ENCODE measurements at places on chromosomes 2 and 18.

GRCh38 chr2:128980475-128980874 is 661.8 kb upstream of the HS6ST1 start:
- no peak for DNase-seq

- DNase-seq: no peak
Measured at GRCh38 chr2:137927846-137928245, 36.4 kb upstream of the HNMT start.

DNA sequence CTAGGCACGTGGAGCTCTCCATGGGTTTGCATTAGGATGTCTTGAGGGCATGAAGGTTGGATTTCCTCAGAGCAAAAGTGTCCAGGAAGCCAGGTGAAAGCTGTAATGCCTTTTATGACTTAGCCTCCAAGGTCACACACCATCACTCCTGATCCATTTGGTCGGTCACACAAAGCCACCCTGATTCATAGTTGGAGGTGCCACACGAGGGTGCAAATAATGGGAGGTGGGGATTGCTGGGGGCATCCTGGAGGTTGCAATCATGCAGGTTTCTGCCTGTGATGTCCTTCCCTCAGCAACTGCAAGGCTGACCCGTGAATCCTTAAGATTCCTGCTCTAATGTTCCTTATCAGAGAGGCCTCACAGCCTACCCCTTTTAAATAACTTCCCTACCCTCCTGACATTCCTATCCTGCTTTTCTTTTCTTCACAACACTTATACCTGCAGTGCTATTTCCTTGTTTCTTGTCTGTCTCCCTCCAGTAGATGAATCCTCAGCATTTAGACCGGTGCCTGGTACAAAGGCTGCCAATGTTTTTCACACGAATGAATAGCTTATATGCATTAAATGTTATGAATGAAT is 97.1 kb downstream of the LIPG start:
- DNase-seq: no peak

DNA sequence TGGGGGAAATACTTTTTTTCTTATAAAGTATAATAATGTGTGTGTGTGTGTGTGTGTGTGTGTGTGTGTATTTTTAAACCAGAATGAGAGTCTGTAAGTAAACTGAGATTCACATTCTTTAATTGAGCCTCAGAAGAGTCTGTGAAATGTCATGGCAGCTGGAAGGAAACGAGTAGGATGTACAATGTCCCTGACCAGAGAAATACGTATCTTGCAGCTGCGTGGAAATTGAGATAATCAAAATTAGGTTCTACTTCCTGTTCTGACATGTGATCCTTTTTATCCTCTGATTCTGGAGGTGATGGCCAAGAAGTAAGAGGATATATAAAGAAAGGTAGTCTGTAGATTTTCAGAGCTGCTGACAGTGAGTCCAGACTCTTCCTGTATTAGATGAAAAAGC is 50.0 kb downstream of the SH3RF3 start:
- DNase-seq: no peak

- DNase-seq: no peak
Measured at GRCh38 chr2:157439824-157440186, 4.1 kb downstream of the CYTIP start.

GRCh38 chr2:70103531-70104061 is 16.3 kb downstream of the PCBP1 start:
- DNase-seq: no peak

DNA sequence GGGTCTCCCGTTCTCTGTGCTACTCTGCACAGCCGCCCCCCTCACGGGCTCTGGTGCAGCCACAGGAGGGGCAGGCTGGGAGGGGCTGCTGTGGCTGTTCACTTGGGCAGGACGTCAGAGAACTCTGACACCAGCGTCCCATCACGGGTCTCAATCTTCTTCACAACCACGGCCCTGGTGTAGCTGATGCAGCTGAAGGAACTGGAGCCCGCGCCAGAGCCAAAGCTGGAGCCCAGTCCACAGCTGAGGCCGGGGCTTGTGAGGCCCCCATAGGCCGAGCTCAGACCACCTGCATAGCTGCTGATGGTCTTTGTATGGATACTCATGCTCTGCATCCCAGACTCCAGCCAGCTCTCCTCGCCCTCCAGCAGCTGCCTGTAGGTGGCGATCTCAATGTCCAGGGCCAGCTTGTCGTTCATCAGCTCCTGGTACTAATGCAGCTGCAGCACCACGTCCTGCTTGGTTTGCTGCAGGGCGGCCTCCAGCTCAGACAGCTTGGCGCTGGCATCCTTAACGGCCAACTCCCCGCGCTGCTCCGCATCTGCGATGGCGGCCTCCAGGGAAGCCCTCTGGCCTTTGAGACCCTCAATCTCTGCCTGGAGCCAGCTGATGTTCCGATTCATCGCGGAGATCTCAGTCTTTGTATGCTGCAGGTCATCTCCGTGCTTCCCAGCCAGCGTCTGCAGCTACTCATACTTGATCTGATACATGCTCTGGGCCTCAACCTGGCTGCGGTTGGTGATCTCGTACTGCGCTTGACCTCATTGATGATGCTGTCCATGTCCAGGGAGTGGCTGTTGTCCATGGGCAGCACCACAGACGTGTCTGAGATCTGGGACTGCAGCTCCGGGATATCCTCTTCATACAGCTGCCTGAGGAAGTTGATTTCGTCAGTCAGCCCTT is 7.4 kb upstream of the DUSP19 start:
- peak; percentile 84 for DNase-seq

GRCh38 chr2:120258196-120258595 is 5.5 kb downstream of the RALB start:
- DNase-seq: no peak

DNA sequence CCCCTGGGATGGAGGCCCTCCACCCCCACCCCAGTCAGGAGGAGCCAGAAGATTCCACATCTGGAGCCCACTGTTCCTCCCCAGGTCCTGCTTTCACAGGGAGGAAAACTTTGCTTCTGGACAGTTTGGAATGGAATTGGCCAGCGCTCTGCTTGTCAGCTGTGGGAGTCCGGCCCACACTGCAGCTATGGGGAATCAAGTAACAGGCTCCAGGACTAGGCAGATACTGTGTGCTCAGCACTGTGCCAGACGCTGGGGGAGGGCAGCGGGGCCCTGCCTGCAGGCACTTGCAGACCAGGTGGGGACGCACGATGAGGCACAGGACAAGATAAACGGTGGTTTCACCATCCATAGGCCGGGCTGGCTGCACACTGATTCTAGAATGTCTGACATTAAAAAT is 114.0 kb downstream of the STPG4 start:
- no peak for DNase-seq

DNA sequence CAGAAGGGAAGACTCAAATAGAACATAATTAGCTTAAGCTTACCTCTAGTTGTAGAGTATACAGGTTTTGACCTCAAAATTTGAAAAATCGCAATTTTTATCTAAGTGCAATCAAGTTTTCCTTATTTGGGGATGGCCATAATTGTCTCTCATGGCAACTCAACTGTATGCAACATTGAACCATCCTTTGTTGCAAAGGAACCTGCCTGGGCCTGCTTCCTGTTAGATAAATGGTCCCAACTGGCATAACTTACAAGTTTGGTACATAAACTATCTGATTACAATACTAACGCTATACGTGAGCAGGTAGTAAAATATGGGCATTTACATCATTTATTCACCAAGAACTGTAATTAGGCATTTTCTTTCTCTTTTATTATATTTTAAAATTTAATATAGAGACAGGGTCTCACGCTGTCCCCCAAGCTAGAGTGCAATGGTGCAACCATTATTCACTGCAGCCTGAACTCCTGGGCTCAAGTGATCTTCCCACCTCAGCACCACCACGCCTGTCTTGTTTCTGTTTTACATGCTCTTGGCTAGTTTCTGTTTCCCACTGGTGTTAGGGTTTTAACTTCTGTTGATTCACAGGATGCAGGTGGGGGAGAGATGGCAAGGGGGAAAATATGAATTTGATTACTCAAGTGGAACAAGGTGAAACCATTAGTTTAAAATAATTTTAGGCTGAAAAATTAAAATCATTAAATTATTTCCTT is 55.3 kb upstream of the B3GNT2 start:
- no peak for DNase-seq

DNA sequence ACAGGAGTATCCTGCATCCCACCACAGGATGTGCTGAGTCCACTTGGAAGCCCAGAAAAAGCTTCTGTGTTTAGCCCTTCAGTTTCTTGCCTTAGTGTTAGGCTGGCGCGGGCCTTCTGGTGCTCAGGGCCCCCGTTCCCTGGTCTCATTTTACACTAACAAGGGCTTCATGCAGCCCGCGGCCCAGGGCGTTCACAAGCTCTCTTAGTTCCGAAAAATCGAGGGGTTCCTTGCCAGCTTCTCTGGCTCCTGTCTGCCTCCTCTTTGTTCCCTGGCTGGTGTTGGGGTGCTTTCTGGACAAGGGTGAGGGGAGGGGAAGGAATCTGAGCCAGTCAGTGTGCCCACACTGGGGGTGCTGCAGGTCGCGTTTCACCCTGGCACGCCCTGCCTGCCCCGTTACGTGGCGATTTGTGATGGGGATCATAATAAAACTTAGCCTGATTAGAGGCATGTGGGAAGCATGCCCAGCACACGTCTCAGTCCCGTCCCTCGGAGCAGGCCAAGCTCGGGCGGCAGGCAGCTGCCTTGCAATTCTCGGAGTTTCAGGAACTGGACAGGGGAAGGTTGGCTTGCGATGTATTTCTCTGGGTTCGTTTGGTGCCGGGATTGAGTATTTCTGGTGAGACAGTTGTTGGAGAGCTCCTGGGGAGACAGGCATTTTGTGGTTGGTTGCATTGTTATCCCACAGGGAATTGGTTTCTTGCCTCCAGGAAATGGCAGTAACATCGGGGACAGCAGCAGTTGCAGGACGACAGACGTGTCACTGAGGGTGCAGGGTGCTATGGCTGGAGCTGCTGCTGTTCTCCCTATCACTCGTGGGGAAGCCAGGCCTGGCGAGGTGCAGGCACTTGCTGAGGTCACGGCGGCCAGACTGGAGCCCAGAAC is 22.9 kb downstream of the SH3BP4 start:
- DNase-seq: no peak

DNA sequence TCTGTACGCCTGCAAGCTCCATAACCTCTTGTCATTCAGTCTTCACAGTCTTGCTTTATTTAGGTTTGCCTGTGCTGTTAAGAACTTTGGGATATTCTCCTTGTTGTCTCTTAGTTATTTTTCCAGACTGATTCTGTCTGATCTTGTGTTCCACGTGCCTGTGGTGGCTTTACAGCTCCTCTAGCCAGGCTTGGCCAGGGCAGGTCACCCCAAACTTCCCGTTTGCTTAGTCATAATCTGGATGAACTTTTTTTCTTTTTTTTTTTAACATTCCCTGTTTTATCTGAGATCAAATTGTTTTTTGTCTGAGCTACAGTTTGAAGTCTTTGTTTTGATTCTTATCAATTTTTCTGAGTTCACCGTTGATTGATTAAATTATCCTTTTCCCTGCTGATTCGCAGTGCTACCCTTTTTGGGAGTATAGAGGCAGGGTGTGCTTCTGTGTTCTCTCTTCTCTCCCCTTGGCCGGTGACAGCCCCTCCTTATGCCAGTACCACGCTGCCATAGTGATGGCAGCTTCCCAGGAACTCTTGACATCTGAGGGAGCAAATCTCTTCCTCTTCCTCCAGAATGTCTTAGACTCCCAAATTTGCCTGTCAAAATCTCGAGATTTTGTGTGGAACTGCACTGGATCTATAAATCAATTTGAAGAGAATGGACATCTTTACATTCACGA is 2.5 kb downstream of the SP100 start:
- no peak for DNase-seq

- DNase-seq: no peak
Measured at GRCh38 chr18:48673853-48674721, 135.3 kb downstream of the CTIF start.

GRCh38 chr2:121297217-121297830 is 12.3 kb upstream of the TFCP2L1 start:
- peak; percentile 42 for DNase-seq

- no peak for DNase-seq
Measured at GRCh38 chr2:59858540-59858939, 694.9 kb downstream of the BCL11A start.

GRCh38 chr2:64018701-64019082 is 536 bp downstream of the VPS54 start:
- DNase-seq: no peak

DNA sequence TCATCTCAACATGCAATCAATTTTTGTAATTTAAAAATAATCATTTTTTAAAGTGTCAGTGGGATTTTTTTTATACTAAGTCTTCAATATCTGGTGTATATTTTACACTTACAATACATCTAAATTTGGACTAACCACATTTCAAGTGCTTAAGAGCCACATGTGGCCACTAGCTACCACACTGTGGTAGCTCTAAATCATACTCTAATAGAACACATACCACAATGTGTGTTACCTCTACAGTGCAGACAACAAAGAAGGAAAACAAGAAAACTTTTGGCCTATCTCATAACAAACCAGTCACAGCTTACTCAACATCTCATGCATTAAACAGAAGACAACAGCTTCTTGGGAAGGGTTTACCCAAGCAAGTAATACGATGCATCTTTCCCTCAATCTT is 24.5 kb downstream of the PIAS2 start:
- DNase-seq: no peak
